ENCODE measurements at places on chromosomes 1 and 21.

DNA sequence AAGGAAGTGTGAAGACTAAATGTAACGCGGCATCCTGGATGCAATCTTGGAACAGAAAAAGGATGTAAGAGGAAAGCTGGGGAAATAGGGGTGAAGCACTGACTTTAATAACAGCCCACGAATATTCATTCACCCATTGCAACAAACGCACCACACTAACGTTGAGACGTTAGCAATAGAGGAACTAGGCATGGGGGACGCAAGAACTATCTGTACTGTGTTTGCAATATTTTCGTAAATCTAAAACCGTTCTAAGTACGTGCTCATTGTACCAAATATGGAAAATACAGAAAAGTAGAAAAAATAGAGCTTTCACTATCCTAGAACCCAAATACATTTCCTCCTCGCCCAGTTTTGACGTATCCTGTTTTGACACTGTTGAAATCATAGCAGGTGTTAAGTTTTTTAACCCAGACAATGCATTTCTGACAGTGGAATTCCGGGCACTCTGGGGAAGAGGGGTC is 3.9 kb downstream of the LAPTM5 start:
- no peak for DNase-seq

GRCh38 chr1:53512807-53513755 is 53.9 kb downstream of the DMRTB1 start:
- no peak for DNase-seq

- DNase-seq = no peak
These were observed 54.1 kb upstream of the F3 start for GRCh38 chr1:94595658-94596057.

DNA sequence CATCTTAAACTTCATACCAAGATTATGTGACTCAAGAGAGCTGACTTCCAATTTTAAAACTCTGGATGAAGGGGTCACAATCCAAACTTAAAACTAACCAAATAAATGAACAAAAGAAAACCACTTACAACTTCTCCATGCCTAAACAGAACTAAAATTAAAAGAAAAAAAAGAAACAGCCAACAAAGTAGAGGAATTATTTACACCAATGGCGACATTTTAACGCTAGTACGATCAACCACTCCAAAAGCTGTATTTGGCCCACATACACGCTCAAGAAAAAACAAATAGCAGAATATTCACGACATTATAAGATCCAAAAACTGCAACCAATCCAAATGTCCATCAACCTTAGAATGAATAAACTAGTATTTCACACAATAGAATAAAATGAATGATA is 42.4 kb downstream of the ENAH start:
- no peak for DNase-seq

- peak; percentile 89 for DNase-seq
These were observed 48.0 kb upstream of the SLC19A1 start for GRCh38 chr21:45590246-45590725.

GRCh38 chr1:55541296-55541695 is 326.1 kb upstream of the USP24 start:
- DNase-seq = no peak

- DNase-seq = no peak
These were observed 134.5 kb downstream of the ATP5PO start for GRCh38 chr21:33781121-33781520.

DNA sequence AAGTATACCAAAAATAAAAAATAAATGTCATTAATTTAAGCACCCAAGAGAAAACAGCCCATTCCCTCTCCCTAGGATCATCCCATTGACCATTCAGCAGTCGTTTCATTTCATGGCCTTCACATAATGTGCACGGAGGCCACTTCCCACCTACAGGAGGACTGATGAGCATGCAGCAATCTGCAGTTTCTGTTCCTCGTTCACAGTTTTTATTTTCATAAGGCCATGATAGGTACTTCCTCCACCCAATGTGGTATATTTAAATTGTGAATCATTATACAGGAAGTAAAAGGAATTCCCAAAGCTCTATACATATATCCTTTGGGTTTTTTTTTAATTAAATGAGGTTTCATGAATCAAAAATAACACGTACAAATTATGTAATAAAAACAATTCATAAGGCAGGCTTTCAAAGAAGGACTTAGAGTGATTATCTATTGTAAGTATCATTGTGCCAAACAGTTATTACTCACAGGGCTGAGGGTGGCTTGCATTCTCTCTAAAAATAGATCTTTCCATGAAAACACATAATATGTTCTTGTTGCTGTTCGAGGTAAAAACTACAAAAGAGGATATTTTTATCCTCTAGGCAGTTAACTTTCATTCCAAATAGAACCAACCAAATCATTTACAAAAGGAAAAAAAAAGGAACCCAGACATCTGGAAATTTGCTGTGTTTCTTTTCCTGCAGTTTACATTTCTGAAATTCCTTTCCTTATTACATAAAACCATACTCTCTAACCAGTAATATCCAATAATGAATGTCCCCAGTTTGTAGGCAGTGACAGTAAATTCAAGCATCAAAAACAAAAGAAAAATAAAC is 27.5 kb upstream of the SLC44A3 start:
- DNase-seq = no peak

DNA sequence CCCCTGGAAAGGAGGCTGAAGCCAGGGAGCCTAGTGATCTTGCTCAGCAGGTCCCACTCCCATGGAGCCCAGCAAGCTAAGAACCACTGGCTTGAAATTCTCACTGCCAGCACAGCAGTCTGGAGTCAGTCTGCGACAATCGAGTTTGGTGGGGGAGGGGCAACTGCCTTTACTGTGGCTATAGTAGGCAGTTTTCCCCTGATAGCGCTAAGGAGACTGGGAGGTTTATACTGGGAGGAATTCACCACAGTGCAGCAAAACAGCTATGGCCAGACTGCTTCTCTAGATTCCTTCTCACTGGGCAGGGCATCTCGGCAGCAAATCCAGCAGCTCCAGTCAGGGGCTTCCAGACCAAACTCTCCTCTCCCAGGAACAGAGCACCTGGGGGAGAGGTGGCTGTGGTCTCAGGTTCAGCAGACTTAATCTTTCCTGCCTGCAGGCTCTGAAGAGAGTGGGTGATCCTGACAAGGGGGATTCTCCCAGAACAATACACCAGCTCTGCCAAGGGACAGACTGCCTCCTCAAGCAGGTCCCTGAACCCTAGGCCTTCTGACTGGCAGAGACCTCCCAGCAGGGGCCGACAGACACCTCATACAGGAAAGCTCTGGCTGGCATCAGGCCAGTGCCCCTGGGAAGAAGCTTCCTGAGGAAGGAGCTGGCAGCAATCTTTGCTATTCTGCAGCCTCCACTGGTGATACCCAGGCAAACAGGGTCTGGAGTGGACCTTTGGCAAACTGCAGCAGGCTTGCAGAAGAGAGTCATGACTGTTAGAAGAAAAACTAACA is 548.5 kb upstream of the NEGR1 start:
- peak; percentile 69 for DNase-seq

- DNase-seq = no peak
These were observed 32.4 kb downstream of the MORN1 start for GRCh38 chr1:2358651-2359640.

DNA sequence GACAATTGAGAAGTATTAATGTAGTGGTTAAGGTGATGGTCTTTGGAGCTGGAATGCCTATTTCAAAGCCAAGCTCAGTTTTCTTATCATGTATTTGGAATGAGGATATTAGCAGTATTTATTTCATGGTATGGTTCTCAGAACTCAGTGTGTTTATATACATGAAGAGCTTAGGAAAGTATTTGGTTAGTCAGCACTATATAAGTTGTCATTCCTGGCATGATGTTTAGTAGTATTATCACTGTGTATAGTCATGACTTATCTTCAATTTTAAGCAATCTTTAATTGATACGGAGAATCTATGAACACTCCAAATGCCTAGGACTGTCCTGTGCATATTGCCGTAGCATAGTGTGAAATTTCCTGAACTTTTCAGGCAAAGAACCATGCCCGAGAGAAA is 501.9 kb upstream of the USP24 start:
- no peak for DNase-seq

- DNase-seq = no peak
These were observed 102.9 kb downstream of the EPB41 start for GRCh38 chr1:29017235-29017634.

DNA sequence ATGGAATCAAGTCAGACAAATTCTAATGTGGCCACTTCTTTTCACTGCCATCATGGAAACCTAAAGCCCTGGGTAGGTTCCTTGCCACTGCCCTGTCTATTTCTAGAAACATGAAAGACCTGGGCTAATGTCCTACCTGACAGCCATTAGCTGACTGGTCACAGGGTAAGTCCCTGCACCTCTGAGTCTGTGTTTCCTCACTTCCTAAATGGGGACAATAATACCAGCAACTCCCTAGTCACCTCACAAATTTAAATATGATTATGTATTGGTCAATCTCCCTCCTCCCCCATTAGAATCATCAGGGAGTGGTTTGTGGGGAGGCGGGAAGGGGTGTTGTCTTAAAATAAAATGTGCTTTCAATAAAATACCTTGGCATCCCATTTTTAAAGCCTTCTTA is 2.2 kb downstream of the CREG1 start:
- no peak for DNase-seq

GRCh38 chr1:180947499-180947885 is 34.8 kb downstream of the KIAA1614 start:
- DNase-seq = no peak

- no peak for DNase-seq
These were observed 141.5 kb downstream of the KAZN start for GRCh38 chr1:14740016-14740415.
